ENCODE measurements at places on chromosomes 2 and 18.

GRCh38 chr2:15780912-15781574, 159.3 kb upstream of the MYCN start:
- no peak for DNase-seq

DNA sequence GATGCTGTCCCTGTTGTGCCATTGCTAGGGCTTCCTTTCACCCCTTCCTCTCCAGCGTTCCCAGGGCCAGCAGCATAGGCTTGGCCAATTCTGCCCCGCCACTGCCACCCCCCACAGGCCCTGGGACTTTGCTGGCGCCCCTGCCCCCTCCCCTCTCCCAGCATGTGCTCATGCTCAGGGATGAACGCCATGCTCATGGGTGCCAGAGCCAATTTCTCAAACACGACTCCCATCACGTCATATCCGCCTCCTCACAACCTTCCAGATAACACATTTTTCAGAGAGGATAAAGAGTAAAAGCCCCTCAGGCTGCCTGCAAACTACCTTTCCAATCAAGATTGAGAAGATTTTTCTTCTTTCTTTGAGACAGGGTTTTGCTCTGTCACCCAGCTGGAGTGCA, 48.6 kb downstream of the DNMT3A start:
- no peak for DNase-seq

- DNase-seq, result no peak
Observed at GRCh38 chr2:128377071-128377910, 58.6 kb upstream of the HS6ST1 start.

DNA sequence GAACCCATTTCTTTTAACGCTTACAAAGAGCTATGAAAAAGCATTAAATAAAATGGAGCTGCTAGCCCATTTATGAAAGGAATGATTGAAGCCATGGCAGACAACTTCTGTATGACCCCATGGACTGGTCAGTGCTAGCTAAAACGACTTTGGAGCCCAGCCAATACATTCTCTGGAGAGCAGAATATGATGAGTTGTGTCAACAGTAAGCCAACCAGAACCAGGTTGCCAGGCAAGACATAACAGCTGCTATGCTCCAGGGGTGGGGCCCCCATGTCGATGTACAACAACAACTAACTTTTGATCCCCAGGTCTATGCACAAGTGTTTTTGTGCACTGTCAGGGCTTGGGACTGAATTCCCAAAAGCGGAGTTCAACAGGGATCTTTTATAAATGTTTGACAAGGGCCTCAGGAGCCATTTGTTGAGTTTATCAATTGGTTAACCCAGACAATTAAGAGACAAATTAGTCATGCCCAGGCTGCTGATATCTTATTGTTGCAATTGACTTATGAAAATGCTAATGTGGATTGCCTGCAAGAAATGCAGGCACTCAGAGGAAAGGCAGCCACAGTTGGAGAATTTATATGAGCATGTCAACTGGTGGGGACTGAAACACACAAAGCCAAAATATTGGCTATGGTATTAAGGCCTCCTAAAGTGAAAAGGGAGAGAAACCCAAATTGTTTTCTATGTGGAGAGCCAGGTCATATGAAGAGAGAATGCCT, 64.6 kb upstream of the MYO3B start:
- no peak for DNase-seq

DNA sequence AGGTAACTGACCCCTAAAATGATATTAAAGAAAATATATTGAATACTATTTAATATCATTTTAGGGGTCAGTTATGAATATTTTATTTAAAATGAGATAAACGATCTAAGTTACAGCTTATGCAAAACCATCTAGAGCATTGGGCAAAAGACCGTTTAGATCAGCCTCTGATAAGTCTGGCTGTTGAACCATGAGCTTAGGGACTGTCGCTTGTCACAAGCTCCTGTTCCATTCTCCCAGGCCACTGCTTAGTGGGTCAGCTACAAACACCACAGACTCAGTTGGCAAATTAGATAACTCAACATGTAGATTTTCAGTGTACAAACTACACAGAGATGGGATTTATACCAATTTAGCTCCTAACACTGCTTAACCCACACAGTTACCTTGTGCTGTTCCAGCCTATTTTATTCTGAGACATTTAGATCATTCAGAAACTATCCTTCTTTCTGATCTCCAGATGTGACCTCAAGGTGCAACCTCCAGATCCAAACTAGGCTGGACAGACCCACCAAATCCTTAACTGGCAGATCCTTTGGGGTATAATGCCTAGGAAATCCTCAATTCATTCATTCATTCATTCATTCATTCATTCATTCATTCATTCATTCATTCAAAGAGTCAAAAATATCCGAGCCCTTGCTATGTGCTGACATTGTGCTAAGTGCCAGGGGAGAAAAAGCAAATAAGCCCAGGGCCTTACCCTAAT, 82.8 kb downstream of the HRH4 start:
- DNase-seq, result no peak
